Activated T-helper 1 cell treated with anti-CD3 and anti-CD28 coated beads, Interleukin-2, amount 50 U/mL, for 16 hours (primary cell): ENCODE measurements at places on chromosomes 1 and 21.
A peak's percentile ranks its signal among the peaks of the same experiment; 100 is the strongest.

GRCh38 chr1:66251546-66251945, 282.4 kb upstream of the SGIP1 start:
- no peak for DNase-seq

- DNase-seq, result peak; percentile 40
These were observed 52.1 kb downstream of the GPR161 start for GRCh38 chr1:168084396-168085231.

- no peak for DNase-seq
These were observed 36.1 kb downstream of the CTNNBIP1 start for GRCh38 chr1:9873992-9874391.

DNA sequence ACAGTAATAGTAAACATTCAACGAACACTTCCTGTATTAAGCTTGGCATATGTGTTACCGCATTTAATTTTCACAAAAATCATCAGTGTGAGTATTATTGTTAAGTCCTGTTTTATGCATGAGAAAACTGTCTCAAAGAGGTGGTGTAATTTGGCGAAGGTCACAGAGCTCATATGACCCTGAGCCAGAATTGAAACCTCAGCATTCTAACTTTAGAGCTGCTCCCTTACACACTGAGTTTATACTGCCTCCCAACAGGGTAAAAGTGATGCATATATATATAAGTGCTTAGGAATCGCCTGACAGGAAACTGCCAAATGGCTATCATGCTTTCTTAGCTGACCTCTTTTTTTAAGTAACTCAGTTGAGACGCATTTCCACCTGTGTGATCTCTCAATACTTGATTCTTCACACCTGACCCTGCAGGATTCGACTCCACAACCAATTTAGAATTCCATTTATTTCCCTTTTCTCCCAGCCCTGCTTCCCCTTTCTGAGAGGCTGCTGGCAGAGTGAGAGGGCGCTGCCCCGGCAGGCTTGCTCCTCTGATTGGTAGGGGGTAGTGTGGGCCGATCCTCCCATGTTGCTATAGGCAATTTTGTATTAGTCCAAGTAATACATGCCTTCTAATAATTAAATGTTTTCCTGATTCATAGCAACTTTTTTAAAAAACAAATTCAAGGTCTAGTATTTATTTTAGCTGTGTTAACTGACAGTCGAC, 40.5 kb downstream of the ZBTB40 start:
- no peak for DNase-seq

GRCh38 chr1:181456551-181456950, 26.8 kb upstream of the CACNA1E start:
- no peak for DNase-seq

DNA sequence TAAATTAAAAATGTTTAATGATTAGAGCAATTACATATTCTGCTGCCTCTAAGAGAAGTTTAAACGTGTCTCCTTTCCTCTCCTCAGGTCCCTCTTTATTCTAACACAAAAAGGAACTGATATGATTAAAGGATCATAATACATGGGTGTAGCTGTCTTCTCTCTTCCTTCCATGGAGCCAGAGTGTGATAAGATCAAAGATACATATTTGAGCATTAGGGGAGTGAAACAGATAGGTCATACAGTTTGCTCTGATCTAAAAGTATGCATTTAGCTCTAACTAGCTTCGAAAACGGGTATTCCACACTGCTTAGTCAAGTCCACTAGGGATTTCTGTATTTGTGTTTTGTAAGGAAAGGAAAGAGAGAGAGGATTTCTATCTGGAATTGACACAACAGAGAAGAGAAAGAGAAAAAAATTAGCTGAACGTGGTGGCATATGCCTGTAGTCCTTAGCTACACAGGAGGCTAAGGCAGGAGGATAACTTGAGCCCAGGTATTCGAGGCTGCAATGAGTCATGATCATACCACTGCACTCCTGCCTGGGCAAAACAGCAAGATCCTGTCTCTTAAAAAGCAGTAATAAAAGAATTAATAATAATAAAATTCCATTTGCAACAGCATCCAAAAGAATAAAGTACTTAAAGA, 63.1 kb downstream of the CDC42BPA start:
- no peak for DNase-seq

GRCh38 chr21:35801391-35801790, 258.9 kb downstream of the SETD4 start:
- DNase-seq, result no peak

- no peak for DNase-seq
These were observed 22.1 kb downstream of the KCNA2 start for GRCh38 chr1:110584045-110584444.

DNA sequence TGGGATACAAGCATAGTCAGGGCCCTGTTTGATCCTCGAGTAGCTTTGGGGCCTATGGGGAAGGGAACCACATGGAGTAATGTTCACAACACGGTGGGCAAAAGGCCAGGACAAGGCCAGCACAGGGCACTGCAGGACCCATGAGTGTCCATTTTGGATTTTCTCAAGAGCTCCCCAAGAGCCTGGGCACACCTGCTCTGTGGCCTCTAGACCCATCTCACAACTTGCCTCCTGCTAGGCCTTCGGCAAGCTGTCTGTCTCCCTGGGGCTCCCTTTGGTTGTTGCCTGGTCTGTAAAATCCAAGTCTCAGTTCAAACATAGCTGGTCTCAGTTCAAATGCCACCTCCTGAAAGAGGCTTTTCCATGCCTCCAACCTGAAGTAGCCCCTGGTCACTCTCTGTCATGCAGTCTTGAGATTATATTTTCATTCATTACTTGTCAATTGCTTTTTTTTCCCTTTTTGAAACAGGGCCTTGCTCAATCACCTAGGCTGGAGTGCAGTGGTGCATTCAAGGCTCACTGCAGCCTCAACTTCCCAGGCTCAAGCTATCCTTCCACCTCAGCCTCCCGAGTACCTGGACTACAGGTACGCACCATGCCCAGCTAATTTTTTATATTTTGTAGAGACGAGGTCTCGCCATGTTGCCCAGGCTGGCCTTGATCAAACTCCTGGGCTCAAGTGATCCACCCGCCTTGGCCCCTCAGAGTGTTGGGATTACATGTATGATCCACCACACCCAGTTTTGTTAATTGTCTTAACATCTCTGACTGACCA, 107.4 kb downstream of the MATN1 start:
- no peak for DNase-seq

- no peak for DNase-seq
These were observed 5.7 kb downstream of the FHL3 start for GRCh38 chr1:37999430-38000232.

GRCh38 chr1:213244664-213245091, 193.6 kb downstream of the RPS6KC1 start:
- DNase-seq, result no peak

GRCh38 chr1:57122031-57122430, 156.2 kb upstream of the C8B start:
- DNase-seq, result no peak

DNA sequence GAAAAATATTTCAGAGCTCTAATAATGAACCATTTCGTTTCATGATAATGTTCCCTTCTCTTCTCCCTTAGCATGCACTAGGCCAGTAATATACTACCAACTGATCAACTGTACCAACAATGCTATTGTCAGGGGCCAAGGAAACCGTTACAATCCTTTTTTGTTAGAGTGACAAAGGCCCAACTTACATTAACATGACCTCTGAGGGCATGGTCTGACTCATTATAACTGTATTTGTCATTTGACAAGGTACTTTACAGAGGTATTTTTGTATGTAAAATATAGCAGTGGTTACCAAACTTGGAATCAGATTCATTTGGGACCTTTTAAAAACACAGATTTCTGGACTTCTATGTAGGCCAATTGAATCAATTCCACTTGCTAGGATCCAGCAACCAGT, 102.6 kb upstream of the RRP15 start:
- DNase-seq, result no peak

GRCh38 chr1:13667691-13668090, 32.3 kb upstream of the PRDM2 start:
- no peak for DNase-seq

- DNase-seq, result no peak
These were observed 7.2 kb downstream of the NME7 start for GRCh38 chr1:169360415-169360814.

DNA sequence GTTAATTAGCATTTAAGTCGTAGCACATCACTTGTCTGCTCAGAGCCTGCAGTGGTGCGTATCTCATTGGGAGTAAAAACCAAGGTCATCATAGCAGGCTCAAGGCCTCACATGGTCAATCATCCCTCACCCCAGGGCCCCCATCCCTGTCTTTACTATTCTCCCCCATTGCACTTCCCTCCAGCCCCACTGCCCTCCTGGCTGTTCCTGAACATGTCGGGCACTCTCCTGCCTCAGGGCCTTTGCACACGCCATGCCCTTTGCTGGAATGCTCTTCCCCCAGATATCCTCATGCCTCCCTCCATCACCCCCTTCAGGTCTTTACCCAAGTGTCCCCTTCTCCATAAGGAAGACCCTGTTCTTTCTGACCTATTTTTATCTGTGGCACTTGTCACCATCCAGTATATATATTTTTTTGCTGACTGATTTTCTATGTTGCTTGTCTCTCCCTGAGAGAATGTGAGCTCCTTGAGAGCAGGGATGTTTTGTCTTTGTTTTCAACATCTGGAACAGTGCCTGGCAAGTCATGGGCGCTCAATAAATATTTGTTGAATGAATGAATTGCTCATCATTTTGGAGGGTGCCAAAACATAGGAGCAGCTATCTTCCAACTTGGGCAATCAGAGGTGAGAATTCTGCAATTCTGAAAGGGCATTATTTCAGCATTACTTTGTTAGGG, 74.1 kb upstream of the POU3F1 start:
- DNase-seq, result no peak

GRCh38 chr1:104387716-104388508, 638.2 kb downstream of the AMY1C start:
- no peak for DNase-seq

GRCh38 chr1:209395169-209395568, 188.3 kb upstream of the CAMK1G start:
- DNase-seq, result no peak

GRCh38 chr1:104906141-104906540, 1156.4 kb downstream of the AMY1C start:
- DNase-seq, result no peak

DNA sequence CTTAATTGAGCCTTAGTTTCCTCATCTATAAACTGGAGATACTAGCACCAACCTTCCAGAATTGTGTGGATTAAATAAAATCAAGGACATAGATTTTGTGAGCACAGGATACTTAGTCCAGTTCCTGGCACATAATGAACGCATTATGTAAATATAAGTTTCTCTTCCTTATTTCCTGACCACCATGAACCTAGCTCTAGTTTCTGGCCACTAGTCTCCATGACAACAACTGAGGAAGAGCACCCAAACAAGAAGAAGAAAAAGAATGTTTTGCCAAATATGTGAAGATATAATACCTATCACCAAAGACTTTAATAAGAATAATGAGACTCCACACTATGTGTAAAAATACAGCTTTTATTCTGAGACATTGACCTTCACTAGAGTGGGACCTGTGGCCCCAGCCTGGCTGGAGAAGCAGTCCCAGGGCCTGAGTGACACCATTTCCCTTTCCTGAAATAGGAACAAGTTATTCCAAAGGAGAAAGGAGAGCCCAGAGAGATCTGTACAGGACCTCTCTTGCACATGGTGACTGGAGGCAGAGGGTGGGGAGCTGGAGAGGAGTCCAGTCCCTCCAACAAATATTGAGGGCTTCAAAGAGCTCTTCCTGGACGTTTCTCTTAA, 940 bp upstream of the USF1 start:
- no peak for DNase-seq

GRCh38 chr1:35202048-35202719, 9.2 kb upstream of the SFPQ start:
- peak; percentile 31 for DNase-seq

- no peak for DNase-seq
These were observed 136.2 kb downstream of the ZC3H11B start for GRCh38 chr1:219476716-219477115.

- no peak for DNase-seq
These were observed 1527.3 kb upstream of the TPTE start for GRCh38 chr21:8993943-8994639.

DNA sequence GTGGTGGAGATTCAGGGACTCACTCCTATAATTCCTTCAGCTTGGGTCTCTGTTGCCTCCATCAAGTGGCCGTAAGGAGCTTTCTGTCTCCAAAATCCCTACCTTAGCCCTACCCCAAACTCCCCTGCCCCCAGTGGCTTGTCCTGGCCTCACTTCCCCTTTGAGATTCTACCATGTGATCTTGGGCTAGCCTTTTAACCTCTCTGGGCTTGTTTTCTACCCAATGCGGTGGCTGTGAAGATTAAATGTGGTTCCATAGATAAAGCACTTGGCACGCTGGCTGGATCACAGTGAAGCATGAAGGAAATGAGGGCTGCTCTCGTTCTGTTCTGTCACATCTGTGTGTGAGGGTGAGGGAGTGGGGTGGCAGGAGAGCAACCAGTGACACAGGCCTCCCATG, 43.6 kb downstream of the FAAH start:
- DNase-seq, result no peak

- DNase-seq, result no peak
These were observed 642 bp upstream of the NT5C1A start for GRCh38 chr1:39672551-39672947.

GRCh38 chr1:206067486-206068227, 14.7 kb downstream of the RHEX start:
- DNase-seq, result no peak

DNA sequence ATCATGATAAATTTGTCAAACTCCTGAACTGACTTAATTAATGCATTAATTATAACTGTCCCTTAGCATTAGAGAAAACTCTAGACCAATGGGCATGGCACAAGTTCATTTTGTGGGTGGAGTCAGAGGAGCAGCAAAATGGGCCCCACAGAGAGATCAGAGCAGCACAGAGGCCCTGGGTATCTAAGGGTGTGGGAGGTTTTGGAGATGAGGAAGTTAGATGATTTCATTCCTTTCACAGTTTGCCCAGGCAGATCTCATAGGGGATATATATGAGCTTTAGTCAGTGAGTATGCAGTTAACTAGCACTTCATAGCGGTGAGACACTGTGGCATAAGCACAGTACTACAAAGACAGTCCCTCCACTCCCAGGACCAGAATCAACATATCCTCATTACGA, 117.3 kb downstream of the MAB21L3 start:
- DNase-seq, result no peak

DNA sequence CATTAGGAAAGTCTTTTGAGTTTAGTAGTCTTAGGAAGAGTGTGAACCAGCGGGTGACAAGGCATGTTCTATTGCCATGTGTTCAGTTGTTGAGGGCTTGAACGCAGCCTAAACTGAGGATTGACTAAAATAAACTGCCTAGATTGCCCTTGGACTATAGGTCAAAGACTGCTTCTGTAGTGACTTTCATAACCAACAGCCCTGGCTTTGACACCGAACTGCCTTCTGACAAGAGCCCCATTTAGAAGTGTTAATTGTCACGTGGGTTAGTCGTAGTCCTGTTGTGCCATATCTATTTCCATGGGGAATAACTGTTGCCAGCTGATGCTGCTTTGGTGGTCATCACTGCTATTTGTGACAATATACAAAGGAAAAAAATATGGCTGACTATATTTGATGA, 90.4 kb downstream of the TGFB2 start:
- DNase-seq, result no peak

GRCh38 chr1:212004895-212005608, 30.3 kb downstream of the INTS7 start:
- no peak for DNase-seq

- no peak for DNase-seq
These were observed 31.6 kb downstream of the CDK18 start for GRCh38 chr1:205535866-205536758.
